ENCODE measurements at places on chromosomes 5 and 9. TPM values are rescaled to one million over a fixed set of nuclear protein-coding genes. Genes with fewer than 3 reads are reported as not detected.

DNA sequence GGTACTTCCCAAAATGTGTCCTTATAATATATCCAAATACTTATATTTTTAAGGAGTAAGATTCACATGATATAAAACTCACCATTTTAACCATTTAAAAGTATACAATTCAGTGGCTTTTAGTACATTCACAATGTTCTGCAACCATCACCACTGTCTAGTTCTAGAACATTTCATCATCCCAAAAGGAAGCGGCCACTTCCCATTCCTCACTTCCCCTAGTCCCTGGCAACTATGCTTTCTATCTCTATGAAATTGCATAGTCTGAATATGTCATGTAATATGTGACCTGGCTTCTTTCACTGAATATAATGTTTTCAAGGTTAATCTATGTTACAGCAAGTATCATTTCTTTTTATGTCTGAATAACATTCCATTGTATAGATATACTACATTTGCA is 615.1 kb upstream of the SGCD start:
- H3K4me3 ChIP-seq, result no peak overlapping the region
- no peak for DNase-seq
- H3K27me3 ChIP-seq, result peaks cover 1% of the 10 kb centered on the region
- H3K27ac ChIP-seq, result no peak overlapping the region

Gene CER1
- not detected for total RNA-seq

Gene MELK
- total RNA-seq, result 53.6 TPM

Gene GEMIN5
- 49.8 TPM for total RNA-seq

- DNase-seq, result no peak
- no peaks in the 10 kb centered on the region for H3K27me3 ChIP-seq
- H3K4me3 ChIP-seq, result no peak overlapping the region
Measured at GRCh38 chr5:15914638-15915037, 265.0 kb downstream of the MARCHF11 start.

- no peaks in the 10 kb centered on the region for H3K4me1 ChIP-seq
- H3K4me3 ChIP-seq, result no peak overlapping the region
- H3K27ac ChIP-seq, result no peak overlapping the region
- no peak for DNase-seq
Measured at GRCh38 chr5:77145666-77146065, 58.6 kb upstream of the ZBED3 start.

GRCh38 chr9:93210974-93211653 is 27.2 kb downstream of the WNK2 start:
- no peak overlapping the region for H3K27ac ChIP-seq
- peaks cover 6% of the 10 kb centered on the region for H3K4me1 ChIP-seq
- H3K4me3 ChIP-seq, result no peak overlapping the region
- H3K36me3 ChIP-seq, result peaks cover 7% of the 10 kb centered on the region

GRCh38 chr5:54620141-54620933 is 102.8 kb downstream of the SNX18 start:
- H3K4me1 ChIP-seq, result peaks cover 31% of the 10 kb centered on the region
- H3K4me3 ChIP-seq, result peak overlapping the region; percentile 28
- no peaks in the 10 kb centered on the region for H3K27me3 ChIP-seq
- peaks cover 7% of the 10 kb centered on the region for H3K36me3 ChIP-seq

DNA sequence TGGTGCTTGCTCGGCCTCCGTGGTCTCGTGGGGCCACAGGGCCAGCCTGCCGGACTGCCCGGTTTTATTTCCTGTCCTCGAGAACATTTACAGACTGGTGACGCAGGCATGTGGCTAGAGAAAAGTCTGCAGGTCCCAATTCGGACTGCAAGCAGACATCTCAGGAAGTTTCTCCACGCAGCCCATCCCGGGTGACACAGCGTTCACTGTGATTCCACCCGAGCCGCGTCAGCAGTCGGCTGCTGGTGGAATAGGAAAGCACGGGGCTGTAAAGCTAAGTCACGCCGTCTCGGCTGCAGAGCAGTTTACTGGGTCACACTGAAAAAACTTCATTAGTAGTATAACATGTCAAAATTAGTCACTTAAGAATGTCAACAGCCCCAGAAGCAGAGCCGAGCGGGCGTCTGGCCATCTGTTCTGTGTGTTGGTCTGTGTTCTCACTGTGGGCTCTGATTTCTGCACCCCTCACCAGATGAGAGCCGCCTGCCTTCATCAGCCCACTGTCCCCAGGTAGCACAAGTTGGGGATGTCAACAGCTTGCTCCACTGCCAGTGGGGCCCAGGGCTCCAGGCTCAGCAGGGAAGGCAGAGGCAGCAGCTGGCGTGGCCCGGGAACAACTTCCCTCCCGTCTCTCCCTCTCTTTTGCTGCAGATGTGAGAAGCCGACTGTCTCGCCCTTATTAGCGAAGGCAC is 363.7 kb downstream of the IRX2 start:
- H3K27ac ChIP-seq, result no peak overlapping the region
- no peak overlapping the region for H3K4me3 ChIP-seq
- H3K4me1 ChIP-seq, result no peaks in the 10 kb centered on the region
- no peak for DNase-seq
- no peaks in the 10 kb centered on the region for H3K27me3 ChIP-seq
- H3K36me3 ChIP-seq, result no peaks in the 10 kb centered on the region

- no peaks in the 10 kb centered on the region for H3K36me3 ChIP-seq
- H3K27ac ChIP-seq, result no peak overlapping the region
- no peaks in the 10 kb centered on the region for H3K27me3 ChIP-seq
- DNase-seq, result no peak
- H3K4me3 ChIP-seq, result no peak overlapping the region
- no peaks in the 10 kb centered on the region for H3K4me1 ChIP-seq
Measured at GRCh38 chr5:167701051-167701450, 590.4 kb upstream of the WWC1 start.

Gene PPIC
- not detected for total RNA-seq
